ENCODE measurements at places on chromosomes 6 and 20.

DNA sequence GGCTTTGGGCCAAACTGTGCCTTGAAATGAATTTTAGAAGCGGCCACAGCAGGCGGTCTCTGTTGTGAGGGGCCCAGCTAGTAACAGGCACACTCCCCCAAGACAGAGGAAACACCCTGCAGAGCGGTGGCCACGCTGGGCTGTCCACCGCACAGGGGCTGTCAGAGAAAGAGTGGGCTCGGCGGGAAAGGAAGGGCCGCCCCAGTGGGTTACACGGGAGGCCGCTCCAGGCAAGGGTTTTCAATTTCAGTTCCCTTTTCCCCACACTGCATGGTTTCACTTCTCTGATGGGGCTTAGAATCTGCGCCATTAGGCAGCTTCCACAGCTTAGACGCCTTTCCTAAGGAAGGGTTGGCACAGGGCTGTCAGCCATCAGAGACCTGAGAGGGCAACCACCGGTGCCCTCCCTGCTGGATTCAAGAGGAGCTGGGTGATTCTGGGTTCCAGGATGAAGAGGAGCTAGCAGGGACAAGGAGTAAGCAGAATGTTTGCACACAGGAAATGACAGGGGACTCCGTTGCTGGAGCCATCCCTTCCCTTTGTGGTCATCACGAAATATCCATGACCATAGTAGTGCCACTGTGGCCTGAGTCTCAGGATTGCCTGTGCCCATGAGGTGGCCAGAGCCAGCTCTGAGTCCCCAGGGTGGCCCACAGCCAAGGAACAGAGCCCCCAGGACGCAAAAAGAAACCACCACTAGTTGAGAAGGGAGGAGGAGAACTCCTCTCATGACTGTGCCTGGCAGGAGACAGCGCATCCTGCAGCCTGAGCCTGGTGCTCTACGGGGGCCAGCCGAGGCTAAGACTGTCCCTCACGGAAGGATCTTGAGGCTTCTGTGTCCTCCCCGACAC, 282.7 kb downstream of the NRN1 start:
- DNase-seq: no peak

DNA sequence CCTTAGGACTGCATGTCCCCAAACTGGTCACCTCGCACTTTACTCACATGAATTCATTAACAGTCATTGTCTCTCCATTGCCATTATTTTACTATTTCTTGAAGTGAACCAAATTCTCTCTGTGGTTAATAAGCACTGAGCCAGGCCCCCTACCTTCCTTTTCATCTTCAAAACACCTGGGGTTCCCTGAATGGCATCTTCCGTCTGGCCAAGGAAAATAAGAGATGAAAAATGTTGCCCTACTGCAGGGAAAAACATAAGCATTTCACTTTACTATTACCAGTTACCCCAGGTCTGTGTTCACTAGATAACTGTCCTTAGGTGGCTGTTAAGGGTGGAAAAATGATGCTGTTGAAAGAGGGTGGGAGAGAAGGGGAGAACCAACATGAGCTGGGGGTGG, 10.0 kb upstream of the NKX2-2 start:
- no peak for DNase-seq

- no peak for DNase-seq
Observed at GRCh38 chr6:10276106-10276505, 138.8 kb downstream of the TFAP2A start.

DNA sequence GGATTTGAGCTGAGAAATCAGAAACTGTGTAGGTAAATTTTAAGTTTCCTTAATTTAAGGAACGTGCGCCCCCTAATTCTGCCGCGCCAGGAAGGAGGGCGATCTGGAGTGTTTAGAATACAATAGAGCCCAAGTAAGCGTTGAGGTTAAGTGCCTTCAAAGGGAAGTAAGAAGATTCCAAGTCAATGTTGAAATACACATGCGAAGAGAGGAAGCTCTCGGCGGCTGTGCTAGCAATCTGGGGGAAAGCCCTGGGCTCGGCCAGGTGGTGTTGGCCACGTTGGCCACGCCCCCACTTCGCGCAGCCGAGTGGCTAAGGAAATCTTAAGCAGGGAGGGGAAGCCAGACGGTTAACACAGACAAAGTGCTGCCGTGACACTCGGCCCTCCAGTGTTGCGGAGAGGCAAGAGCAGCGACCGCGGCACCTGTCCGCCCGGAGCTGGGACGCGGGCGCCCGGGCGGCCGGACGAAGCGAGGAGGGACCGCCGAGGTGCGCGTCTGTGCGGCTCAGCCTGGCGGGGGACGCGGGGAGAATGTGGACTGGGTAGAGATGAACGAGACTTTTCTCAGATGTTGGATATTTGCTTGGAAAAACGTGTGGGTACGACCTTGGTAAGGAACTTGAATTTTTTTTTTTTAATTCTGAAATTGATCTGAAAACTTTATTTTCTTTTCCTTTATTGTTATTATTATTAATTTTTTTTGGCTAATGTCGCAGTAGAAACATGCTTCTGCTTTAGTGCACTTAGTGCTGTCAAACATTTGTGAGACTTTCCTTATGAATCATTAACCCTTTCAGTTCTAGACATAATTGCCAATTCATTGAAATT, at the start of gene PRDM1:
PRDM1 (plus strand) TSS at position 353 of the 830 bp plus-strand sequence; CDS start at position 571, 218 bp downstream.
- peak; percentile 93 for DNase-seq

DNA sequence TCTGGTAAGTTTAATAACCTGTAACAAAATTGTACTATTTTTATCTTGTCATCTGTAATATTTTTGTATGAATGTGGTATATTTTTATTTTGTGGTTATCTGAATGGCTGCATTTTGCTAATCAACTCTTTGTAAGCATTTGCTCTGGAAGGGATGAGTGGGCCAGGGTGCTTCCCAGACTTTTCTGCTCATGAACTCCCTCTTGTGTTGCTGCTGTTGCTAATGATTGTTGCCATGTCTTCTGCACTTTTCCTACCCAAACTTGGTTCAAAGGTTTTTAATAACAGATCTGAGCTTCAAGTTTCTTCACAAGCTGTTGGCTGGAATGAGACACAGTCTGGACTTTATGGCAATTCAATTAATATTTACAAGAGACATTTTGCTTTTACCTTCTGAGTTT, 1005.7 kb downstream of the HACE1 start:
- DNase-seq: no peak
